ENCODE measurements at places on chromosomes 7 and 10.

DNA sequence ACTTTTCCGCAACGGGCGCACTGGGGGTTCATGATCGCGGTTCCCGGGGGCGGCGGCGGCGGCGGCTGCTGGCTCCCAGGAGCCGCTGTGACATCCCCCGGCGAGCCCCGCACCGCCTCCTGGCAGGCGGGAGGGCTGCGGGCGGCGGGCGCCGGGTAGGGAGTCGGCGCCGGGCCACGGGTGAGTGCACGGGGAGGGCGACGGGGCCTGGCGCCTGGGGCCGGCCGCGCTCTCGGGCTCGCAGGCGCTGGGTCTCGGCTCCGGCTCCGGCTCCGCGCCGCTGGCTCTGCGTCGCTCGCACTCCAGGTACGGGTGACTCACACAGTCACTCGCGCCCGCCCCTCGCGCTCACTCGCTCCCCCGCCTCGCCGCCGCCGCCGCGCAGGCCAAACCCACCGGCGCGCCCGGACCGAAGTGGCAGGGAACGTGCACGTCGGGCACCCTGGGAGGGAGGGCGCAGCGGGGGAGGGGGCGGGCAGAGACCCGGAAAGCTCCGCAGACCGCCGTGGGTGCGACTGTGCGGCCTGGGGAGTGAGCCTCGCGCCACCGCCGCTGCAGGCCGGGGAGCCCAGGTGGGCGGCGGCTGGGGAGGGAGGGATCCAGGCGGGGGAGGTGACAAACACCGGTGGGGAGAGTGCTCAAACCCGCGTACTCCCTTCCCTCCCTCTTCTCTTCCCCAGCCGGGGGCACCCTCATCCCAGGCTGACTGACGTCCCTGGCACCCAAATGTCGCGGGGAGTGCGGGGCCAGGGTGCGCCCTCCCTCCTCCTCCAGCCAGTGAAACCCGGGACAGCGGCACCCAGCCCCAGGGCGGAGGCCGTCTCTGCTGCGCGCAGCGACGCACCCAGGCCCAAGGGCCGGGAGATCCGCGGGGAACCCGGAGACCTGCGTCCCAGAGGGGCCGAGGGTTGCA lies 276.9 kb upstream of the NEBL start:
- peak; percentile 61 for DNase-seq

GRCh38 chr10:97072851-97073665 lies 112.7 kb downstream of the SLIT1 start:
- DNase-seq: peak; percentile 93

DNA sequence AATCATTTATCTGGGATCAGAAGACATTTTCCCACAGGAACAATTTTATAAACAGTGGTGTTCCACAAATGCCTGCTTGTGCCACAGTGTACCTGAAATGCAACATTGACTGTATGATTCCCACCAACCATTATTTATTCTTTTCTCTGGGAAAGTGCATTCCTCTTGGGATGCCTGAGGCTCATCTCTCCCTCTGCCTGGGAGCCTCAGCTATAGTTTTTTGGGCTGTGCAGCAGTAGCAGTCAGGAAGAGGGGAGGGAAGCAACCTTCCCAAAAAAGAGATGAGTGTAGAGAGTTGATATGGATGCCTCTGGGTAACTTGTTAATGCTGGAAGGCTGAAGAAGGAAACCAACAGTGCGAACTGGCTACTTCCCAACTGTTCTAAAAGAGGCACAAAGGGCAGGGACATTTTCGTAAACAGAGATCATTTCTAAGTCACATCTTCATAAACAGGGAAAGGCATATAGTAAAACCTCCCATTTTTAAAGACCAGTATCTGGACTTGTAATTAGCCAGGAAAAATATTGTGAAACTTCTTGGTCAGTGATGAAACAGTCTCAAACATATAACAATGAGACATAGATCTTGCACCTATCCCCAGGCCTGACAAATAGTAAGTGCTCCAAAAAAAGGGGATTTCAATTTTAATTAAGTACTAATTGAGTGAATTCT lies 1.4 kb upstream of the CALD1 start:
- DNase-seq: no peak

- peak; percentile 14 for DNase-seq
Measured at GRCh38 chr7:7911369-7912123, 57.0 kb upstream of the GLCCI1 start.

- DNase-seq: no peak
Measured at GRCh38 chr10:42864575-42864974, 82.0 kb downstream of the BMS1 start.
